NCI-H1105 (cell line): ENCODE measurements at places on chromosomes 13 and 19.

- peak; percentile 24 for DNase-seq
Measured at GRCh38 chr13:104984296-104984818, 1551.1 kb downstream of the EFNB2 start.

- no peak for DNase-seq
Measured at GRCh38 chr19:35797663-35798062, 15.0 kb downstream of the PRODH2 start.

- no peak for DNase-seq
Measured at GRCh38 chr19:51301266-51301665, 10.2 kb upstream of the IGLON5 start.

- no peak for DNase-seq
Measured at GRCh38 chr13:51494156-51494555, 41.3 kb upstream of the INTS6 start.

- DNase-seq: no peak
Measured at GRCh38 chr13:24253520-24254145, 55.7 kb upstream of the C1QTNF9 start.

GRCh38 chr13:30792285-30793000, 57.1 kb downstream of the ALOX5AP start:
- DNase-seq: peak; percentile 22

GRCh38 chr13:39020853-39021462, 16.9 kb downstream of the PROSER1 start:
- DNase-seq: no peak

DNA sequence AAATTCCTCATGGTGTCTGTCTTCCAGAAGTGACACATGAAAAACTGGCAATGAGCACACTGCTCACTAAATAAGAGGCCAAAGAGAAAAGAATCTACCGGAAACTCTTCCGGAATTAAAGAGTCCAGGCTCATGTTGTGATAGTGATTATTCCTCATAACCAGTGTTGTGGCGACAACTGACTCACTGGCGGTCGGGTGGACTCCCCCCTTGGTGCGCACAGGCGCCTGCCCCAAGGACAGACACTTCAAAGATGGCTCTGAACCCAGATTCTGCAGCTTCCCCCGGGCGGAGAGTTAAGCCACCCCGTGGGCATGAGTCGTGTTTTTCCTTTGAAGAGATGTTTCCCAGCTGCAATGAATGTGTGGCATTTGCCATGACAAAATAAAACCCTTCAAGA, 10.3 kb downstream of the IL17D start:
- DNase-seq: no peak

- DNase-seq: no peak
Measured at GRCh38 chr19:24000656-24001055, 86.0 kb downstream of the ZNF726 start.

DNA sequence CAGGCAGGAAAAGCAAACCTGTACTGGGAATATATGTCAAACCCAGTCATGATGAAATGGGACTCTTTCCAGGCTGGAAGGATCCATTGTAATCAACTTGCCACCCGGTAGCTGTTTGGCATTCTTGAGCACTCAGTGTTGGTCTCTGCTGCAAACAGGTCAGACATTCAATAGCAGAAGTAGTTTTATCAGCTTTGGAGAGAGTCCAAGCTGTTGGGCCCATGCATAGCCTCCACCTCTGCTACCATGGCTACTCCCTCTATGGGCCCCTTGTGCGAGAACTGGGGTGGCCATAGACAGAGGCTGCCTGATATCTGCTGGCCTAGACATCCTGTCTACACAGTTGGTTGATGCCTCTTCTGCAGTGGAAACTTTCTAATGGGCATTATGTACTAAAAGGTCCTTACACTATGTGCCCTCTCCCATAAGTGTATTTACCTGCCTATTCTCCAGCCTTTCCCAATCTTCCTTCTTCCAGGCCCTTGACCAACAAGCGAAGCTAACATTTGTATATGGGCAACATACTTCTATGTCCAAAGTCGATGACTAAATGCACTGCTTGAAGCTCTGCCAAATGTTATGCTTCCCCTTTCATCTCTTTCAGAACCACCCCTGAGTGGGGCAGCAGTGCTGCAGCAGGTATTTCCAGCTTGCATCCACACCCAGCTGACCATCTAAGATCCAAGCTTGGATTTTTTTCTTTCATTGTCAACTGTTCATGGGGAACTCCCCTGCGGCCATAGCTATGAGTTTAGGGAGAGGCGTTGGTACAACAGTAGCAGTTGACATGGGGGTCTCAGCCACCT, 5.3 kb upstream of the RNF6 start:
- no peak for DNase-seq

DNA sequence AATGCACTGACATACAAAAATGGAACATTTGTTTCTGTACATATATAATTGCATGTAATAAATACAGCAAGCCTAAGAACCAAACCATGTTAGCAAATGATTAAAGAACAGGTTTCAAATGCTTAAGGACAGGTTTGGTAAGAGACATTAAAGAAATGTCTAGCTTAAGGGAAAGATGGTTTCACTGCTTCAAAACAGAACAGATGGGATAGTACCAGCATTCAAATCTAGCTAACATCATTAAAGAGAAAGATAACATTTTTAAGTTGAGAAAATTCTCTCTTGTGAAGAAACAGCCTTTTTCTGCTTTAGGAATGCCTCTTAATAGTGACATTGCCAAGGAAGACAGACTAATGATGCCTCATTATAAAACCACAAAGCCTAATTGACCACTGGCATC, 52.5 kb upstream of the DOCK9 start:
- DNase-seq: no peak

- no peak for DNase-seq
Measured at GRCh38 chr13:44493213-44493812, 82.8 kb downstream of the TSC22D1 start.

- no peak for DNase-seq
Measured at GRCh38 chr19:54317108-54317964, 4.4 kb upstream of the LILRA5 start.

- DNase-seq: no peak
Measured at GRCh38 chr13:112715715-112716460, 26.1 kb downstream of the ATP11A start.

DNA sequence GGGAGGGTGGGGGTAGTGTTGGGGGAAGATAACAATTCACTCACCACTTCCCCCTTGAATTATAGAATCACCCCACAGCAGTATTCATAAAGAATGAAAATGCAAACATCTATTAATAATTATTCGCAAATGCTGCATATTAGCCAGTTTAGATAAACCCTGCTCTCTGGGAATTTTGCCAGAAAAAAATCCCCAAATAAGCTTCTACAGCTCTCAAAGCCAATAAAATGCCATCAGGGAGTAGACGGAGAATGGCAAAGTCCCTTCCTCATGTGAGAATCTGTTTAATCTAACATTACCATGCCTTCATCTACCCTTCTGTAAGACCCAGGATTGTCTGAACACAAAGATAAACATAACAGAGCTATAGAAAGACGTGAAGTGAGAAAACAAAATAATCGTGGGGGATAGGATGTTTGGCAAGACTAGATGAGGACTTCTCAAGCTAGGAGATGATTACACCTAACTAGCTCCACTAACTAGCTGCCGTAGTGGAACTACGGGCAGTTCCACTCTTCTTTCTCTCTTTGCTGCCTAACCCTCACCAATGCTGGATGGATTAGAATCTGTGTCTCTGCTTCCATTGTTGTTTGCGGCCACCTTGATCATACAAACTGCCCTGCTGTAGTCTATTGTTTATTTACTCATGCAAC, 32.4 kb upstream of the CACNA1A start:
- peak; percentile 25 for DNase-seq

DNA sequence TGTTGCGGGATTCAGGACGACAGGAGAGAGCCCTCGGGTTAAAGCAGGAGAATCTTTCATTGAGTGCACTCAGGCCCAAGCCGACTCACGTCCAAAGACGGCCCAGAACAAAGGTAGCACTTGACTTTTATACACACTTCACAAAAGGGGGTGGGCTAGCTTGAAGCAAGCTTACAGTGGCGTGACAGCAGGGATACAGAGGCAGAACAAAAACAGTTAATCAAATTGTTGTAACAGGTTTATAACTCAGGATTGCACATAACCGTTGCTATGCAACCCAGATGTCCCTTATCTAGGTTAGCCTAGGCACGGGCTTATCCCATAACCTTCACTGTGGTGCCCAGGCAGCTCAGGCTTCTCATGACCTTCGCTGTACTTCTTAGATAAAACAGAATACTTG, 2.0 kb downstream of the MED25 start:
- DNase-seq: peak; percentile 25

DNA sequence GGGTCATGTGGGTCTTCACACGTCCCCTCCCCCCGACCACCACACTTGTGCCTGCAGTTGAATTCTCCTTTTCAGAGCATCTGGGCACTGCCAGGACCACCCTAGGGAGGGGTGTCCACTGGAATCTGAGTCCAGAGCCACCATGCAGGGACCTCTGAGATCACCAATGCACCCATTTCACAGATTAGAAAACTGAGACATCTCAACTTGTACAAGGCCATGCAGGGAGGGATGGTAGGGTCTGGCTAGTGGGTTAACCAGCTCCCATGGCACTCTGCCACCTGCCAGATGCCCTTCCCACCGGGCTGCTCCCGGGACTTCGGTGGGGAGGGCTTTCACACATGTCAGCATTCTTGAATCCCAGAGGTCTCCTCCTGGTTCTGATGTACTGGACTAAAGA, 44.3 kb upstream of the C19orf12 start:
- DNase-seq: no peak

DNA sequence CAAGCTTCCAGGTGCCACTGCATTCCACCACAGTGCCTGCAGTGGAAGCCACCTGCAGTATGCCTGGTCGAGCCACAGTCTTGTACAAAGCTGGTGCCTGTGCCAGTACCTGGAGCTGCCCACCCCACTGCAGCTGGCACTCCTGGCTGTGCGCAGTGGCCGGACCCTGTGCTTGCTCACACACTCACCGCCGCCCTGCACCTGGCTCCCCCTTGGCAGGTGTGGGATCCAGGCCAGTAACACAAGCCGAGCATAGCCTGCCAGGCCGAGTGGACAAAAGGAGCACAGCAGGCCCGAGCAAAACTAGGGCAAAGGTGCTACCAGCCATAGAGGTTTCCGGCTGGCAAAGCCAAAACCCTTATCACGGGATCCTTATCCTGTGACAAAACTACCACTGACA, 18.5 kb downstream of the UGGT2 start:
- DNase-seq: no peak

DNA sequence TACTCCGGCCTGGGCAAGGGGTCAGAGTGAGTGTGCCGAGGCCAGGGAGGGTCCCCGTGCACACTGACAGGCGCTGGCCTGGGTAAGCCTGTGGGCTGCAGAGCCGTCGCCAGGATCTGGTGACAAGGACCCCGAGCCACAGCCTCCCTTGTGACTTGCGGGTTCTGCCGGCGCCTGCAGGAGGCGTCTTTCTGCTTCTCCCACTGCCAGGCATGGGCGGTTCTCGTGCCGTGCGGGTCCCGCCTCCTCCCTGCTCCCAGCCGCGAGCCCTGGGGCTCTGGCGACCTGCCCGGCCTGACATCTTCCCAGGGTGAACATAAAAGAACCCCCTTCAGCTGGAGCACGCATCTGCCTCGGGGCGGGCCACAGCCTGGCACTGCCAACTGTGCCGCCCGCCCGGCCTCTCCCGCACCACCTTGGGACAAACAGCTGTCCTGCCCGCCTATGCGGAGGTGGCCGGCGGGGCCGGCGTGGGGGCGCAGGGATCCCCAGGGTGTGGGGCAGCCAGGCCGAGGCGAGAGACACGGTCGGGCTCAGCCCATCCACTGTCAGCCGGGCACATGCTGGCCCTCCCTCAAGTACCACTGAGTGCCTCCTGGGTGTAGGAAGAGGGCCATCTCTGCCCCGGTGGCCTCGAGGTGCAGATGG, 1.5 kb upstream of the HCN2 start:
- DNase-seq: peak; percentile 94

- no peak for DNase-seq
Measured at GRCh38 chr19:57708641-57709361, at the start of gene ZNF154. Gene ZNF154 (minus strand): TSS chr19:57709204. CDS start chr19:57708971, 233 bp downstream.

GRCh38 chr19:45273521-45273855, 22.4 kb downstream of the MARK4 start:
- no peak for DNase-seq

GRCh38 chr13:29405401-29405800, 190.1 kb downstream of the SLC7A1 start:
- DNase-seq: no peak

DNA sequence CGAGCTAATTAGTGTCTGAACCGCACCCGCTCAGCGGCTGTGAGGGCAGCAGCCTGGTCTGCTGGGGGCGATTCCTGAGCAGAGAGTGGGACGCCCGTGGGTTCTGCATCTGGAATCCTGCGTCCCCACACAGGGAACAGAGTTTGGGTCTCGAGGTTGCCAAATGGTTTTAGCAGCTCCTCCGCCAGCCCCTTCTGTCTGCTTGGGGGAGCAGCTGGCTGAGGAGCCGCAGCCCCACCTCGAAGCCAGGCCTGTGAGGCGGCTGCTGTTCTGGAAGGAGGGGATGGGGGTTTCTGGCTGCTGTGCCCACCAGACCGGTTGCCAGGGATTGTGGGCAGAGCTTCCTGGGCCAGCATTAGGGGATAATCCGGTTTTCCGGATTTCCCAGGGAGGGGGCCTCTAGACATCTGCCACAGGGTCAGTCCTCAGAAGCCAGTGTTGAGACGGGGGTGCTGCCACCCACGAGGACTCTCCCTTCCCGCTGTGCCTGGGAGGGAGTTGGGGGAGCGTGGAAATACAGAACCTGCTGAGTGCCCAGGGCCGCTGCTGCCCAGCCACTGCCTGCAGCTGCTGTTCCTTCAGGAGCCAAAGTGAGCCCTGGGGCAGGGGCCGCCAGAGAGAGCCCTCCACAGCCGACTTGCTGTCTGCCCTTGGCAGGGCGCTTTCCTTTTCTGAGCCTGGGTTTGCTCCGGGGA, 2.0 kb downstream of the CDC34 start:
- no peak for DNase-seq

DNA sequence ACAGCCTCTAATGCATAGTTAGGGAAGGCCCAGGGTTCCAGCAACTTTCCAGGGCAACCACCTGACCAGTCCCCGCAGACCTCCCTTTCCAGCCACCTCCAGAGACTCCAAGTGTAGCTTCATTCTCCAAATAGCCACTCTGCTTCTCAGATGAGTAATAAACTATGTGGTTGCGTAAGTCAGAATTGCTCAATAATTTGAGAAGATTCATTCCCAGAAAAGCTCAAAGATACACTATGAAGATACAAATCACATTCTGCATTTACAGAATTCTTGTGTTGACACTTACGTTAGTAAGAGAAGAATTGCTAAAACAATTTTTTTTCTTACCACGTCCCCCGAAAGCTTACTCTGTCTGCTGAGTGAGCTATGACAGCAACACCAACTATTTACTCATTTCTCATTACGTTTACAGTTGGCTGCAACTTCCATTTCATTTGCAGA, 8.2 kb upstream of the LATS2 start:
- no peak for DNase-seq
